ENCODE measurements at places on chromosomes 3 and 15. TPM values are rescaled to one million over a fixed set of nuclear protein-coding genes. Genes with fewer than 3 reads are reported as not detected.

PTH1R gene
- 3.6 TPM for polyA plus RNA-seq

BHLHE40 gene
- 11.1 TPM for polyA plus RNA-seq

DNAJC17 gene
- 46.8 TPM for polyA plus RNA-seq

LRRC2 gene
- 0.69 TPM for polyA plus RNA-seq

FRMD4B gene
- polyA plus RNA-seq: 8.2 TPM

CCR1 gene
- 3.6 TPM for polyA plus RNA-seq

TNFAIP8L3 gene
- 13.5 TPM for polyA plus RNA-seq

EIF4G1 gene
- polyA plus RNA-seq: 67.3 TPM

LYZL4 gene
- not detected for polyA plus RNA-seq

TRIM71 gene
- not detected for polyA plus RNA-seq

MELTF gene
- 1.8 TPM for polyA plus RNA-seq
